ENCODE measurements at places on chromosomes 2 and 18.

- DNase-seq: no peak
Observed at GRCh38 chr2:64336171-64336570, 117.8 kb upstream of the LGALSL start.

- DNase-seq: no peak
Observed at GRCh38 chr18:43606795-43607194, 329.5 kb upstream of the SYT4 start.

- no peak for DNase-seq
Observed at GRCh38 chr2:208371634-208371935, 35.0 kb upstream of the PTH2R start.

GRCh38 chr2:100146657-100146960, 4.2 kb upstream of the AFF3 start:
- no peak for DNase-seq

GRCh38 chr18:68482815-68483214, 232.1 kb downstream of the TMX3 start:
- DNase-seq: no peak

DNA sequence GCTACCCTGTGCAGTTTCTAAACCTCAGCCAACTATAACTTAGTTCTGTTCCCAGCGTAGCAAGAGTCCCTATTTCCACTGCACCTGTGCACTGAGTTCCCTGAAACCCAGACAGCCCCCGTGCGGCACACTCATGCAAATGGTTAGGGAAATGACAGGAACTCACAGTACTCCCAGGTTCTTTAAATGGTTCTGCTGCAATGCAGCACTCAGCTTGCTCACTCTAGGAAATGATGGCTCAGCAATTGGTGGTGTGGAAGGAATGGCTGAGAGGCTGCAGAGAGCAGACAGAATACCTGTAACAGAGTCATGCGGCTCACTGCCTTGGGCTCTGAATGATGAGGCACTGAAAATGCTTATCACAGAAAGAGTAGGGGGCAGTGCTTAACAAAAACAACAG, 143.0 kb downstream of the RAD51AP2 start:
- no peak for DNase-seq
